Stimulated activated CD4-positive, alpha-beta T cell treated with anti-CD3 and anti-CD28 coated beads, TNF-alpha, amount 100 ng/mL, for 4 hours (primary cell): ENCODE measurements at places on chromosomes 3 and 15.

DNA sequence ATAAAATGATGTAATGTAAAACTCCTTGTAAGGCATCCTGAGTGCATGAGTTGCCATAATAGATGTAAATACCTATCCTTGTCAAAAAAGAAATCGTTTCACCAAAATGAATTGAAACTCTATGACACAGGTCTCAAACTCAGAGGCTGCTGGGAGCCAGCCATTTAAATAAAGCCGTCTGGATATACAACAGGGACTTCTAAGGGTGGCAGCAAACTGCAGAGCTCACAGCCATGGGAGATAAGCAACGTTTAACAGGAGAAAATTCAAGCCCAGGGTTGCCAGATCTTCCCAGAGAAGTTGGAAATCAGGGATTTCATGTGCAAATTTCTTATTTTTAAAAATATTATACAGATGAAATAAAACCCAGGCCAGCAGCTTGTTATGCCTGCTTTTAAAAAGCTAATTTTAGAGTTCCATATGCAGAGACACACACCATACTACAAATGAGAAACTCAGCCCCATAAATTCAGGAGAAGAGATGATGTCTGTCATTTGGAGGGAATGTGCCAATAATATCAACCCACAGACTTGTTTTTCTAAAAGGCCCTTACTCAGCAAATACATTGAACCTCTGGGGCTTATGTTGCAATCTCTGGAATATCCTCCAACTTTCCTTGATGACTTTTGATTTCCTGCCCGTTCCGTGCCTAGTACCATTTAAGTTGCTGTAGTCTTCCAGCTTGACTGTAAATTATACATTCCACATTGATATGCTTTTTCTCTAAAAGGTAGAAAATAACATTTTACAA is 75.6 kb downstream of the AQP9 start:
- DNase-seq, result no peak

- no peak for DNase-seq
Measured at GRCh38 chr15:71337197-71337845, 222.1 kb downstream of the THSD4 start.

DNA sequence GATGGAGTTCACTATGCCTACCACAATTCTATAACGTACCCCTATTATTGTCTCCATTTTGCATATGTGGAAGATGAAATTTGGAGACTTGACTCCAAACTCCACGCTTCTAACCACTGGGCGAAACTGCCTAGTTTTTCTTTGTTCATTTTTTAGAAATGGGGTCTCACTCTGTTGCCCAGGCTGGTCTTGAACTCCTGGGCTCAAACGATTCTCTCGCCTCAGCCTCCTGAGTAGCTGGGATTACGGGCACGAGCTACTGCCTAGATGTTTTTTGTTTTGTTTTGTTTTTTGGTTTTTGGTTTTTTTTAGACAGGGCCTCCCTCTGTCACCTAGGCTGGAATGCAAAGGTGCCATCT is 584 bp upstream of the RPL32 start:
- no peak for DNase-seq

DNA sequence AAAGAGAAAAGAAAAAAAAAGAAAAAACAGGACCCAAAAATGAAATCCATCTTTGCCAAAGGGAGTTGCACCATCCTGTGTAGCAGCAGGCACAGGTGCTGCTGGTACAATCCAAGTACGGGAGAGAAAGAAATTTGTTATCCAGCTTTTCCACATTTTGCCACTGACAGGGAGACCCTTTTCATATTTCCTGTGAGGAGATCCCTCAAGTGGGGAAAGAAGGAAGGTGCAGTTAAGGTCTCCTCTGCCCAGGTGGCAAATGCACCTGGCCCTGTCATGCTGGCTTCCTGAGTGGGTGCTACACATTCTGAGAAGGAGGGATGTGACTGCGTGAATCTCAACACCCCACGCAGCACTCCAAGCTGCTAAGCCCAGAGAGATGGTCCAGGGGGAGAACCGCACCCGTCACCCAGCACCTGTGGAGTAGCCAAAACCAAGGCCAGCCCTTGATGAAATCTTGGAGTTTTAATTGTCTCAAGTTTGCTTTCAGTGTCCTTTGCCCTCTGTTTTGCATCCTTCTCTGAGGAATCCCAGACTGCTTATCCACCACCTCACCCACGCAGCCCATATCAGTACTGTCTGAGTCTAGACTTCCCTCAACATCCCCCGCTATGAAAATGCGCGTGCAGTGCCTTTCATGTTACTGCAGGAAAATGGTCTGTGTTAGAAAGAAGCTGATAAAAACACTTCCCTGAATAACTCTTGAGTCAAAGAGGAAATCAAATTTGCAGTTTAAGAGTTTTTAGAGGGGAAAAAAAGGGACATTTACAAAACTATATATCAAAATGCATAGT is 141.9 kb upstream of the THBS1 start:
- DNase-seq, result no peak

GRCh38 chr3:13708301-13708700 is 159.4 kb downstream of the FBLN2 start:
- no peak for DNase-seq

DNA sequence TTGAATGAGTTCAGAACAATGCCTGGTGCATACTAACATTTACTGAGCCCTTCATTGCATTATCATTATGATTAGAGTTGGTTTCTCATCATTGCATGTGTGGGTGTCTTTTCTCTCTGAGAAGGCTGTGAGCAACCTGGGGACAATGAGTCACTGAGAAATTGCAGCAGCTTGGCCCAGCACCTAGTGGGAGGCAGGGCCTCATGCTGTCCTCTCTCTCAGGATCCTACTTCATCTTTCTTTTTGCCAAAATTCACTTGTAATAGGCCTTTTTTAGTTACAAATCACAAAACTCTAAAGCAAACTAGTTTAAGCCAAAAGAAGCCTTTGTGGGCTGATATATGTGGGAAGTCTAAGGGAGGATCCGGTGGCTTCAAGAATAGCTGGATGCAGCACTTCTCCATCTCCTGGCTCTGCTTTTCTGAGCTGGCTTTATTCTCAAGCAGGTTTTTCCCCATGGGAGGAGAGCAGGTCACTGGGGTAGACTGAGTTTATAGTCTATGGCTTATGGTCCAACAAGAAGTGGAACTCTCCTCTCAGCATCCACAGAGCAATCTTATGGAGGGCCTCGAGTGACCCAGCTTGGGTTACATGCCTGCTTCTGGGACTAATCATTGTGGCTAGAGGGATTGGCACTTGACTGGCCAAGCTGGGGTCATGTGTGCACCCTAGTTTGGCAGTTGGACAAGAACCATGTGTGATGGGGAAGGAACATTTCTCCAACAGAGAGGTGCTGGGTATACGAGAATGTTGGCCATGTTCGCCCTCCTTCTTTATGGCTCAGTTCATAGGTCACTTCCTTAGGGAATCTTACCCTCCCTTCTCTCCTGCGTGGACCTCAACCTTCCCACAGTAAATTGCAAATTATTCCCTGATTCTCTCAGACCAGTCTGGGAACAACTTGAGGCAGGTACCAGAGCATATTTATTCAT is 8.7 kb upstream of the CAMK1 start:
- DNase-seq, result peak; percentile 28

DNA sequence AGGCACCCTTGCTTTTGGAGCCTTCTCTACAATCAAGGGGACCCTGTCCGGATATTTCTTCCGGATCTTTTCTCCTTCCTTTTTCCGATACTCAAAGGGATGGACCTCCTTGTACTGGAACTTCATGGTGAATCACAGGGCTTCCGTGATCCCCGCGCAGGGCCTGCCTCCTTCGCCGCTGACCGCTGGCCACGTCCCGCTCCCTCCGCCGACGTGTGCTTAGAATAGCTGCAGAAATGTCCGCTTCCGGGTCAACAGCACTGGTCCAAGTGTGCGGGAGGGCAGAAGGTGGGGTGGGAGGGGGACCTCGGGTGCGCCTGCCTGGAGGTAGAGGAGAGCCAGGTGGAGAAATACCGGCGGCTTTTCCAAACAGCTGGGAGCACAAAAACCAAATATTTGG is 3.0 kb upstream of the ZNF774 start:
- DNase-seq, result no peak

GRCh38 chr15:28098766-28099554 is at the start of gene OCA2:
OCA2 (minus strand) TSS chr15:28099315; CDS start chr15:28081874, 17,441 bp downstream.
- DNase-seq, result peak; percentile 54

- DNase-seq, result no peak
Measured at GRCh38 chr3:190811775-190812480, 50.6 kb downstream of the GMNC start.

GRCh38 chr3:124582621-124583395 is 147.4 kb upstream of the UMPS start:
- no peak for DNase-seq

DNA sequence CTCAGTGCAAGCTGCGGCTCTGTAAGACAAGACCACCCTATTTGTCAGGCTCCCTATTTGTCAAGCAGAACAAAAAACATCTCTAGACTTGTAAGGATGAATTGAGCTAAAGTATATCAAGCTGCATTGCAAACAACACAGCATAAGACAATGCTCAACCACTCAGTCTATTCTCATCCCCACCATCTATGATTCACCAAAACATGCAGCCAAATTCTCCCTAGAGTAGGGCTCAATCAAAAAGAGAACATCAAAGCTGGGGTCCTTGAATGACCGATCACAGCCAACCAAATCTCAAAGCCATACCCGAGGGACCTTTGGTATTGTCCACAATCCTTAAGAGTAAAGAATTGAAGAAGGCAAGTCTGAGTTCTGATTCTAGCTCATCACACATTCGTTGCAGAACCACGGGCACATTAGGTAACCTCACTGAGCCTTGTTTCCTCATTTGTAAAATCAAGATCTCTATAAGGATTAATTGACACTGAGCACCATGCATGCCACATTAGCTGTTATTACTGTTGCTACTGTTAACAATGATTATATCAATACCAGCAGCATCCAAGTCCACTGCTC is 31.2 kb downstream of the RFTN1 start:
- no peak for DNase-seq
